Colonic mucosa (tissue), 4 donors: ENCODE measurements at places on chromosomes 5 and 9. TPM values are rescaled to one million over a fixed set of nuclear protein-coding genes. Genes with fewer than 3 reads are reported as not detected.
A peak's percentile ranks its signal among the peaks of the same experiment; 100 is the strongest.

Gene IFNA21
- not detected for total RNA-seq

Gene IRX1
- not detected for total RNA-seq

Gene AMACR
- total RNA-seq = 50.3 TPM

GRCh38 chr9:14221558-14221957 lies 92.4 kb downstream of the NFIB start:
- no peak for DNase-seq

GRCh38 chr9:78213712-78214111 lies 22.2 kb upstream of the CEP78 start:
- DNase-seq = no peak

DNA sequence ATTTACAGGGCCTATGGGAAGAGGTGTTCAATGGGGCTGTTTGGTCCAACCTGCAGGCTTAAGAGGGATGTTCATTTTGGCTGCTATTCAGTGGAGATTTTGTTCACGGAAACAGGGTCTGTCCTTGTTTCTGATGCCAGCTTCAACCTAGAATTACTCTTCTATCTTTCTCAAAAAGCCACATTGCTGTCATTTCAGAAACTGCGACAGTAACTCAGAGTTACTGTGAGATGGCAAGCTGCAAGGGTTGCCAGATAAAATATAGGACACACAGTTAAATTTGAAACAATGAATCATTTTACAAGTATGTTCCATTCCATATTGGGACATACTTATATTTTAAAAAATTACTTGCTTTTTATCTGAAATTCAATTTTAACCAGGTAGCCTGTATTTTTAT lies 128.0 kb downstream of the NPR3 start:
- DNase-seq = no peak

GRCh38 chr9:96636368-96636767 lies 16.7 kb upstream of the CDC14B start:
- DNase-seq = no peak

- DNase-seq = no peak
These were observed 35.6 kb downstream of the TNFSF8 start for GRCh38 chr9:114894609-114895433.

GRCh38 chr5:168168978-168169698 lies 122.3 kb upstream of the WWC1 start:
- DNase-seq = no peak

DNA sequence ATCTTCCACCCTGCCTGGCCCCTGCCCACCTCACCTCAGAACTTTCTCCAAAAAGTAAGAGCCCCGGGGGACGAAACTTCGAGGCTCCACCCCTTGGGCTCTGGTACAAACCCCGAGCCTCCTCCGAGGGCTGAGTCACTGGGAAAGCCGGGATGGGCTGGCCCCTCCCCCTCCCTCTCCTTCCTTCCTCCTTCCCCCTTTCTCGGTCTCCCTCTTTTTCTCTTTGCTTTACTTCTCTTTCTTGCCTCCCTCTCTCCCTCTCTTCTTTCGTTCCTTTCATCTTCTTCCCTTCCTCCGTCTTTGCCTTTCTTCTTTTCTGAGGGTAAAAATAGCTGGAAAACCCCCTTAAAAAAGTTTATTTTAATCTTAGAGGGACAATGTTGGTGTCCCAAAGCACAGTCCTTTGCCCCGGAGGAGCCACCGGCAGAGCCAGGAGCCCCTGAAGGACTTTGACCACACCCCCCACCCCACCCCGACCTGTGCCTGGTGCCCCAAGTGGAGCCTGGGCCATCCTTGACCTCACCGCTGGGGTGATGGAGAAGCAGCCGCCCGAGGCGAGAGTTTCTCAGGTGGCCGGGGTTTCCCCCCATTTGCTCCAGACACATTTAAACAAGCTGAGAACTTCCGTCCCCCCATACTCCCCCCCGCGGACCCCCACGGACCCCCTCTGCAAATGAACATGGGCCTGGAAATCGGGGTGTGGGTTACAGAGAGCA lies 5.7 kb upstream of the NOTCH1 start:
- peak; percentile 84 for DNase-seq

DNA sequence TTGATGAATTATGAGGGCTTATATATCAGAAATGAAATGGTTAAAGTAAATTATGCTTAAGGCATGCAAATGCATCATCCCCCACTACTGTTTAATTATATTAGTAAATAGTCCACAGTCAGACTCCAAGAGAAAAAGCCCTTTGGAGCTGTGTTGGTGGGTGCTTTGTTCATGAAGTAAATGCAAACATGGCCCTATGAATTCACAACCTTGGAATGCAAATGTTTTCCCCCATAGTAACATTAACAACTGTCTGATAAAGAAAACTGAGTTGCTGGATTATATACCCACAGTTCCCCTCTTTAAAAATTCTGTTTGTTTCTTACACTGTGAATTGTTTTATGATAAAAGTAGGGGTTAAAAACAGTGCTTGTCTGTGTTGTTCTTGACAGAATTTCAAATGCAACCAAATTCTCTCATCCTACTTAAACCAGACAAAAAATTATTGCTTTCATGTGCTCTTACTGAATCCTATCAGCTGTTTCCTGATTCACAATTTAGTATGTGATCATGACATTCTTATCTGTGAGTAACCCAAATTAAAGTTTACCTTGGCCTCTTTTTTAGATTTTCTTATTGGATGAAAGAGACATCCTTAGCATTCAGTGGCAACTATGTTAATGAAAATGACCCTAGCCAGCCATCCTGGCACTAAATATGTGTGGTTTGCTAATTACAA lies 48.5 kb upstream of the SNCAIP start:
- DNase-seq = no peak

DNA sequence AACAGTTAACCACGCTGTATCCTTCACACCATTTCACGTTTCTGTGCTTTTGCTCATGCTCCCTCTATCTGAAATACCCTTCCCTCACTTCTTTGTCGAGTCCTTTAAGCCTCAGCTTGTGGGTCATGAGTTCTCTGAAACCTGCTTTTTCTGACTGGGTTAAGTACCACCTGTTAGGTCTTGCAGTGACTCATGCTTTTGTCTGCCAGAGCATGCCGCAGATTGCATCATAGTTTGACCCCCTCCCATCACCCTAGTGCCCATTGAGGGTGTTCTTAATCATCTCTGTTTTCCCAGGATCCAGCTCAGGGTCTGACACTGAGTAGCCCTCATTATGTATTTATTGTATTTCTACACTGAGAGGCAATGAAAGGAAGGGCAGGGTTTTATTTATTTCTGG lies 190.2 kb downstream of the ASTN2 start:
- no peak for DNase-seq

- DNase-seq = no peak
These were observed 91.1 kb downstream of the TRIO start for GRCh38 chr5:14234204-14234603.

- no peak for DNase-seq
These were observed 45.8 kb upstream of the ATG10 start for GRCh38 chr5:81925981-81926380.

DNA sequence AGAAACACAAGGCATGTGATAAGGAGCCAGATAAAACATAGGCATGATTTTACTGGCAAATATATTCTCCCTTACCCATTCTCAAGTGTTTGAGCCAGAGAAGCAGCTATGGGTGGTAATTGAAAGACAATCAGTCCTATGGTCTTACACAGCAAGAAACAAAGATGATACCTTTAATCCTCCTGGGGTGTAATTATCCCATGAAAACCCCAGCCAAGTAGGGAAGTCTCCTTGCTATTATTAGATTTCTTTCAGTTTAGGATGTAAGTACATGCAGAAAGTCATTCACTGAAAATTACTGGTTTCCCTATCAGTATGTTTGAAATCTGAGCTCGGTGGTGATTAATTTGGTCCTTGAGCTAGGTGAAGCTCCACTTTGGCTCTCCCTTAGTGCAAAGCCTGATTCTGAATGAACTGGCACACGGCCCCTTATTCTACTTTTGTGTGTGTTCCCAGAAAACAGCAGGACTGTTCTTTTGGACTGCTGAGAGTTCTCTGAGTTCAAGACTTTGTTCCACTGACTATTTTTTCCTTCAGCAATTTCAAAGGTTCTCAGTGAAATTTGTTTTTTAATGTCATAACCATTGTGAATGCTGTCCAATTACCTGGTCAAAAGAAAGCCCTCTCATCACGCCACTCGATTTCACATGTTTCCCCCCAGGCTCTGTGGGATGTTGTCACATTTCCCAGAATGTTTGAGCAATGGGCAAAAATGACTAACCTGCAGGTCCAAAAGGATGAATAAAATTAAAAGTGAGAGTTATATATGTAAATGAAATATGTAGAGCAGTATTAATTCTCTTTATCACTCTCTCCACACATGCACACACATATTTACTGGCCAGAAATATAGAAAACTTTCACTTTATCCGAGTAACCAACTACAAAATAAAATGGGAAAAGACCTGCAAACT lies 343.0 kb downstream of the RAB3C start:
- DNase-seq = no peak

DNA sequence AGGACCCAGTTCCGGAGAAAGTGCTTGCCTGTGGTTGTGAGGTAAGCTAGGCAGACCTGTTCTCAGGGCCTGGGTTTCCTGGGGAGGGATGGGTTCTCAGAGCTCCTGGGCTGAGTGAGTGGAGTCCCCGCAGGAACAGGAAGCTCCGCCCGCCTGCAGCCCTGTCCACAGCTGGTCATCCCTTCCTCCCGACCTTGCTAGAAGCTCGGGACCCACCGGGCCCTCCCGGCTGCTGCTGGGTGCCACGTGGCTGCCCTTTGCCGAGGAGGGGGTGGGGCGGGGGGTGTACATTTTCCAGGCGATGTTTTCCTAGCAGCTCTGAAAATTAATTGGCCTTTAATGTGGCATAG lies 198.1 kb downstream of the C9orf50 start:
- DNase-seq = no peak

DNA sequence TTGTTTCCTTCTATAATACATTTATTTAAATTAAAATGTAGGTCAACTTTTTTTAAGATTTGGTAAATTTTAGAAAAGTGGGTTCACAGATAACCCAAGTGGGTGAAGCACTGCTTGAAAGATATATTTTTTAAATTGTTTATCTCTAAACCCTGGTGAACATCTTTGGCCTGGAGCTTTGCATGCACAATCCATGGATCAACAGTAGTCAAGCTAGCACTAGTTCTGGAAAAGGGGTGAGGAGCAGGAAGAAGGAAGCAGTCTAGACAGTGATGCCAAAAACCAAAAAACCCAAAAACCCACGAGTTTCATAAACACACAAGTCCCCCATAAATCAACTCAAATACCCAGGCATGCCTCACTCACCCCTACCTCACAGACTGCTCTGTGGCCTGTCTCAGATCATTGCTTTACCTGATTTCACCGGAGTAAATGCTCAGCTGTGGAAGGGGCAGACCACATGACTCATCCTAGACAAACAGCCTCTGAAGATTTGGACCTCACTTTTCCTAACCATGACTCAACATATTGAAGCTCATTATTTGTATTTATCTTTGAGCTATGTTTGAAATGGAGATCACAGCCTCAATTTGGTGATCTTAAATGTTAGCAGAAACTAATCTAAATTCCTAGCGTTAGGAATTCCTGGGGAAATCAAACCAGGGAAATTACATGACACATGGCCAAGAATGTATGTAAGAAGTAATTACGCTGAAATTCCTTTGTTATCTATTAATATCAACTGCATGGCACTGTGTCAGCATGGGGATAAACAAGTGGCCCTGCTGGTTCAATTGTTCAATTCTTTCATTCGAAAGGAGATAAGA lies 149.6 kb downstream of the ZNF608 start:
- DNase-seq = no peak

DNA sequence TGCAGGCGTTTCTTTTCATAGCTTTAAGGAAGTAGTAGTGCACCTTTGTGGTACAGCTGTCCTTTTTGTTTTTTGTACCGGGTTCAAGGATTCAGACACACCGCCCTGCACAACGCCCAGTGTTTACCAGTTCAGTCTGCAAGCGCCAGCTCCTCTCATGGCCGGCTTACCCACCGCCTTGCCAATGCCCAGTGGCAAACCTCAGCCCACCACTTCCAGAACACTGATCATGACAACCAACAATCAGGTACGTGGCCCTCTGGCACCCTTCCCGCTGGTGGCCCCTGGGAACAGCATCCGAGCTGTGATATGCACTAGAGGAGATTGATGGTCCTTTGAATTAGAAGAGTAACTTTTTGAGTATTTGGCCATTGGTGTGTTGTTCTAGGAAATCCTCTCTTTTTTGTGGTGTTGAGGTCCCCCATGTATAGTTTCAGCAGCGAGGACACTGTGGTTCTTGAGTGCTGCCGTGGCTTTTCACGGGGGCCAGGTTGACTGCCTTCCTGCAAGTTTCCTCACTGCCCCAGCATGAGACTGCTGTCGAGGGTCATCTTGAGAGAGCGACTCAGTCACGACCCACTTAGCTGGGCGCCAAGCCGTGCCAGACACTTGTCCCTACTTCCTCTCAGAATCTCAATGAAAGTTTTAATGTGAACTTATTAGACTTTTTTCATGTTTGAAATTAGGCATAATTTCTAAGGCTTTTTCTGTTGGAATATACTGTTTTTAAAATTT lies 37.9 kb downstream of the TENT4A start:
- DNase-seq = no peak

- DNase-seq = no peak
These were observed 84.7 kb downstream of the ZDHHC21 start for GRCh38 chr9:14608540-14608939.

DNA sequence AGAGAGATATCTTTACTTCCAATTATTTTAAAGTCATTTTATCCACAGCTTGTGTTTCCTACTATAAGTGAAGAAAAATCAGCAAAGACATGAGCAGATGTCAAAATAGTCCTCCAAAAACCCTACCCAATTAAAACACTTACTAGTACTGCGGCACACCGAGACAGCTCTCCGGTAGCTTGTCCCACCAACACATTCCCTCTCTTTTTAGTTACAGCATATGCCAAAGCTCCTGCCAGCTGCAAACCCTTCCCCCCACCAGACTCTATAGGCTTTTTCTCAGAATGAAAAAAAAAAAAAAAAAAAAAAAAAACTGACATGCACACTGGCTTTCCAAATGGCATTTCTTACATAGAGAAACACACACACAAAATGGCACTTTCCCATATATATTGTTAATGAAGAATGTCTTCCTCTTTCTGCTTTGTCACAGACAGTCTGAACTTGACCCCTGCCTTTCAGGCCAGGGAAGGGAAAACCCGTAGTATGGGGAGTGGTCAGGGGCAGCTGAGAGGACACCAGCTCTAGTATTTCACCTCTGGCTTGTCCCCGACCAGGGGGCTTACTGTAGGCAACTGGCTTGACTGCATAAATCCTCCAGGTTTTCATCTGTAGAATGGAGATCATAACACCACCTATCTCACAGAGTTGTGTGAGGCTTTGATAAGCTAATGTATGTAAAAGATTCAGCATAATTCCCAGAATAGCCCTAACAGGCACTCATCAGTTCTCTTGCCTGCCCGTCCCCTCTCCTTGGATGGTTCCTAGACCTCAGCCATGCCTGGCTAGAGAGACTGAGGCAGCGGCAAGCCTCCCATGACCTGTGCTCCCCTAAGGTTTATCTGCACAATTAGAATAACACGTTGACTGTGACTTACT lies 233.6 kb downstream of the CRB2 start:
- DNase-seq = no peak
